ENCODE measurements at places on chromosomes 3 and 15. TPM values are rescaled to one million over a fixed set of nuclear protein-coding genes. Genes with fewer than 3 reads are reported as not detected.

DNA sequence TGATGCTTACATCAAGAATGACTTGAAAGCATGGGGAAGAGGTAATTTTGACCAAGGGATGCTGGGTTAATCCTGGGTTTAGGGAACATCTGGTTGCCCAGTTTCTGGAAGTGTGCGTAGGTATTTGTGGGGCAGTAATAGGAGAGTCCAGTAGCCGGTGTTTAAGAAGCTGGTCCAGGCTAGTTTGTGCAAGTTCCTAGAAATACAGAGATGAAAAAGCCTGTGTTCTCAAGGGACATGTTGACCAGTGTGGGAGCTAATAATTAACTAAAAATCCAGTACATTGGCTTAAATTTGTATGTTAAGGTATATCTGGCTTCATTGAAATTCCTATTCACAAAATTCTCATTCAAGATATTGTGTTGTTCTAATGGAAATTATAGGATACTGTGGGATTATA, 51.2 kb downstream of the UBE2E2 start:
- no peak overlapping the region for H3K27ac ChIP-seq
- no peaks in the 10 kb centered on the region for H3K36me3 ChIP-seq
- H3K27me3 ChIP-seq = no peaks in the 10 kb centered on the region
- no peak for DNase-seq

- H3K4me1 ChIP-seq = no peaks in the 10 kb centered on the region
- no peaks in the 10 kb centered on the region for H3K27me3 ChIP-seq
- H3K27ac ChIP-seq = no peak overlapping the region
- no peak for DNase-seq
Measured at GRCh38 chr15:98966091-98966787, 41.4 kb downstream of the PGPEP1L start.

DNA sequence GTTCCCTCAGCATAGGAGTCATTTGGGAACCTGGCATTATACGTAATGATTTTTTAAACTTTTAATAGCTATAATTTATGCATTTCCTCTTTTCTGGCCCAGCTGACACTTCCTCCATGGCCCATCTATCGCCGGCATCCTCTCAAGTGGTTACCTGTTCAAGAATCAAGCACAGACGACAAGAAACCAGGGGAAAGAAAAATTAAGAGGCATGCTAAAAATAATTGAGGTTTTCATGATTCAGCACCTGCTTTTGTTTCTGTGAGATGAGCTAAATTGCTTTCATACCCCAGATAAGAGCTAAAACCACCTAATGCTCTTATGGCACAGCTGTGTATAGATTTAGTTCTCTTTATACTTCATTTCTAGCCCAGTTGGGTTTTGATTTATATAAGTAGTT, 1.7 kb downstream of the SPCS1 start:
- H3K4me1 ChIP-seq = peaks cover 36% of the 10 kb centered on the region
- peak overlapping the region; percentile 21 for H3K27ac ChIP-seq
- DNase-seq = no peak
- no peaks in the 10 kb centered on the region for H3K27me3 ChIP-seq

GRCh38 chr3:48748754-48749153, 31.7 kb upstream of the IP6K2 start:
- DNase-seq = no peak
- H3K4me1 ChIP-seq = no peaks in the 10 kb centered on the region
- H3K27ac ChIP-seq = no peak overlapping the region
- H3K27me3 ChIP-seq = no peaks in the 10 kb centered on the region
- H3K36me3 ChIP-seq = peaks cover 5% of the 10 kb centered on the region
- H3K4me3 ChIP-seq = no peak overlapping the region

DNA sequence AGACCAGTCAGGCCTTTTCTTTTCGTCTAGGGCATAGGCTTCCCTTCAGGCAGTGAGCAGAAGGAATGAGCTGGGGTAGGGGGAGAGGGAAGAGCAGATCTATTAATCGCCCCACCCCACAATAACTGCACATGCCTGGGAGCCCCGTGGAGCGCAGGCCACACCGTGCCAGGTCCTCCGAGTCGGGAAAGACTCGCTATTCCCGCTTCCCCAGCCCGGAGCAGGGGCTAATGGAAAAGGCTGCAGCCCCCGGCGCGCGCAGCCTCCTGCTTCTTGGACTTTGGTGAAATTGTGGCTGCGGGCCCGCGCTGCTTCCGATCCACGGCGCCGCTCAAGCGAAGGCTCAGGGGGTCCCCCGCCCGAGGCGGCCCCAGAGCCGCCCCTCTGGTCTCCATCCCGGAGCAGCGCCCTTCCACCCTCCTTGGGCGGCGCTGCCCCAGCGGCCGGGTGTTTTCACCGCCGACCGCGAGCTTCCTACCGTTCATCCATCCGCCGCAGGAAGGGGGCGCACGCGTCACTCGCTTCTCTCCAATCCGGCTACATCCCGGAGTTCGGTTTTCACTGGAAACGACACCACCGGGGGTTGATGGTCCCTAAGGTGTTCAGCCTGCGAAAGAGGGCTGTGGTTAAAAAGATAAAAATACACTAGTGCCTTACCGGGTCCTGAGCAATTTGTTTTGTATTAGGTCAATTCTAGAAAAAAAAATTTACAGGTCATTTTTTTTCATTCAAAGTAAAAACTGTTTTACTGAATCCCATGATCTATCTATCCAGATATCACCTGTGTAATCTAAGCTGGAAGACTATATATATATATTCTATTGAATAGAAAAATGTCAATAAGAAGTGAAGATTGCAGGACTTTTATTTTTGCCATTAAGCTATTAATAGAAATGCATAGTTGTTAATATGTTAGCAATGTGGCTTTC, 4.4 kb upstream of the SYNM start:
- peak; percentile 43 for DNase-seq
- H3K4me3 ChIP-seq = no peak overlapping the region
- H3K4me1 ChIP-seq = peaks cover 6% of the 10 kb centered on the region
- no peaks in the 10 kb centered on the region for H3K36me3 ChIP-seq

GRCh38 chr3:126937533-126937932, 45.4 kb upstream of the PLXNA1 start:
- peak overlapping the region; percentile 14 for H3K27ac ChIP-seq
- no peak overlapping the region for H3K4me3 ChIP-seq
- no peaks in the 10 kb centered on the region for H3K36me3 ChIP-seq
- no peak for DNase-seq
- H3K27me3 ChIP-seq = no peaks in the 10 kb centered on the region
- H3K4me1 ChIP-seq = peaks cover 5% of the 10 kb centered on the region

- no peak overlapping the region for H3K4me3 ChIP-seq
- H3K27me3 ChIP-seq = peaks cover 2% of the 10 kb centered on the region
- no peak overlapping the region for H3K27ac ChIP-seq
Measured at GRCh38 chr15:32871883-32872282, 154.1 kb downstream of the GREM1 start.

- peaks cover 5% of the 10 kb centered on the region for H3K4me1 ChIP-seq
- peaks cover 84% of the 10 kb centered on the region for H3K27me3 ChIP-seq
- no peak for DNase-seq
- H3K36me3 ChIP-seq = peaks cover 1% of the 10 kb centered on the region
Measured at GRCh38 chr15:89370120-89370977, 35.7 kb upstream of the POLG start.

- no peak overlapping the region for H3K4me3 ChIP-seq
- DNase-seq = no peak
- H3K4me1 ChIP-seq = peaks cover 11% of the 10 kb centered on the region
- no peaks in the 10 kb centered on the region for H3K36me3 ChIP-seq
- H3K27me3 ChIP-seq = peaks cover 55% of the 10 kb centered on the region
Measured at GRCh38 chr3:171811913-171812335, 1.6 kb upstream of the PLD1 start.

DNA sequence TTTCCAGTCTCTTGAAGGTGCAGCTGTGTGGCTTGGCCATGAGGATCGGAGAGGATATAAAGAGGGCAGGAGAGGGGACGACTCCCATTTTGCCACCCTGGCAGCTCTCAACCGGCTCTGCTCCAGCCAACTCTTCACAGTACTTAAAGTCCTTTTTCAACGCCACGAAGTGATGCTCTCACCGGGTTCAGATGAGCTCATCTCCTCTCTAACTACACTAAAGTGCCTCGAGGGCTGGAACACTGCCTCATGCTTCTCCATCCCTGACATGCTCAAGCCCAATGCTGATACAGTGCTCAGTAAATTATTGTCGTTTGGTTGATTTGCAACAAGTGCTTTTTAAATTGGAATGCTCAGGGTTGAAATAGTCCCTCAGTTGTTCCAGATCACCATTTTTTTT, 97.8 kb downstream of the GTPBP8 start:
- no peaks in the 10 kb centered on the region for H3K27me3 ChIP-seq
- H3K36me3 ChIP-seq = no peaks in the 10 kb centered on the region

DNA sequence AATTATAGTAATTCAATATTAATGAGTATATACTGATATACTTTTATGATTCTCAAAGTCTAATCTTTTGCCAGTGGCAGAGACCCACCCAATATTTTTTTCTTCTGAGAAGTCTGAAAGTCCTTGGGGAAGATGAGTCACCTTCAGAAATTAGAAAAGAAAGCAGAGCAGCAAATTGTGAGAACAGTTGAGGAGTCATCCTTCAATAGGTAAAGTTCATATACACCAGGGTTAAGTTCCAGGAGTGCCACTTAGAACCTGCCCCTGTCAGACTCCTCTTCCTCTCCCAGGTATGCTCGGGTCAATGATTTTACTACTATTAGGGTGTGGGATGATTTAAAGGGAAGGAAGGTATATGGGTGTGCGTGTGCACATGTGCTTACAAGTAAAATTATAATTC, 7.1 kb downstream of the CLRN1 start:
- peaks cover 34% of the 10 kb centered on the region for H3K27me3 ChIP-seq
- DNase-seq = no peak
- no peak overlapping the region for H3K27ac ChIP-seq
- H3K4me3 ChIP-seq = no peak overlapping the region
- H3K4me1 ChIP-seq = no peaks in the 10 kb centered on the region
- H3K36me3 ChIP-seq = no peaks in the 10 kb centered on the region

- H3K4me3 ChIP-seq = no peak overlapping the region
- H3K36me3 ChIP-seq = peaks cover 8% of the 10 kb centered on the region
- no peaks in the 10 kb centered on the region for H3K4me1 ChIP-seq
- no peaks in the 10 kb centered on the region for H3K27me3 ChIP-seq
- H3K27ac ChIP-seq = no peak overlapping the region
Measured at GRCh38 chr15:42154212-42154941, 2.1 kb downstream of the PLA2G4F start.

GRCh38 chr15:90478846-90479481, 50.8 kb upstream of the CRTC3 start:
- H3K27me3 ChIP-seq = no peaks in the 10 kb centered on the region
- no peak for DNase-seq
- peak overlapping the region; percentile 9 for H3K27ac ChIP-seq
- H3K36me3 ChIP-seq = peaks cover 69% of the 10 kb centered on the region

DNA sequence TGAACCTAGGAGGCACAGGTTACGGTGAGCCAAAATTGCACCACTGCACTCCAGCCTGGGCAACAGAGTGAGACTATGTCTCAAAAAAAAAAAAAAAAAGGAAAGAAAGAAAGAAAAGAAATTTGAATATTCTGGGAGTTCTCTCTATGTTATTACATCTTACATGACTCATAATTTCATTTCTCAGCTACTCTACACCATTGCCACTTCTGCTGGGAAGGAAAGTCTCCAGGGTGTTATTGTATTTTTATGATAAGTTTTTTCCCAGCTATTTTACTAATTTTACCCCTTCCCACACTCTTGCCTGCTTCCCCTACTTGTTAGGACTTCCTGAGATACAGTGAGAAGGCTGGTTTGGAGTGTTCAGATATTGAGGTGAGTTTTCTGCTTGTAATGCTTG, 69.7 kb upstream of the UMPS start:
- H3K4me3 ChIP-seq = no peak overlapping the region
- DNase-seq = no peak
- no peaks in the 10 kb centered on the region for H3K4me1 ChIP-seq
- H3K36me3 ChIP-seq = no peaks in the 10 kb centered on the region
- no peak overlapping the region for H3K27ac ChIP-seq

DNA sequence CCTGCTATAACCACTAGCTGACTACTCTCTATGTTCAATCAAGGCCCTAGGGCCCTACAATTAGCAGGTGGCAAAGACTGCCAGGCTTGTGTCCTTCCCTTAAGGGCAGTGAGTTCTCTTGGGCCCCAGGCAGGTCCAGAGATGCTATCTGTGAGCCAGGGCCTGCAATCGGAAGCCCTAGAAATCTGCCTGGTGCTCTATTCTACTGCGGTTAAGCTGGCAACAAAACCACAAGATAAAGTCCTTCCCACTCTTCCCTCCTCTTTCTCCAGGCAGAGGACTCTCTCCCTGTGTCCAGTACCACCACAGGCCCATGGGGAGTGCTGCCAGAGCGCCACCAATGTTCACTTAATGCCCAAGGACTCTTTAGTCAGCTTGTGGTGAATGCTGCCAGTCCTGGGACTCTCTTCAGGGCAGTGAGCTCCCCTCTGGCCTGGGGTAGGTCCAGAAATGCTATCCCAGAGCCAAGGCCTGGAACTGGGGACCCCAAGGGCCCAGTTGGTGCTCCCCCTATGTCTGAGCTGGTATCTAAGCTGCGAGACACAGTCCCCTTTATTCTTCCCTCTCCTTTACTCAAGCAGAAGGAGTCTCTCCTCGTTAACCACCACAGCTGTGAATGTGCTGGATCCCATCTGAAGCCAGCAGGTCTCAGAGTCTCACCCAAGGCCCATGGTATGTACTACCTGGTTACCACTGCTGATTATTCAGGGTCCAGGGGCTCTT, 34.7 kb downstream of the XXYLT1 start:
- H3K36me3 ChIP-seq = no peaks in the 10 kb centered on the region
- H3K4me3 ChIP-seq = no peak overlapping the region
- DNase-seq = no peak
- peaks cover 9% of the 10 kb centered on the region for H3K4me1 ChIP-seq

DNA sequence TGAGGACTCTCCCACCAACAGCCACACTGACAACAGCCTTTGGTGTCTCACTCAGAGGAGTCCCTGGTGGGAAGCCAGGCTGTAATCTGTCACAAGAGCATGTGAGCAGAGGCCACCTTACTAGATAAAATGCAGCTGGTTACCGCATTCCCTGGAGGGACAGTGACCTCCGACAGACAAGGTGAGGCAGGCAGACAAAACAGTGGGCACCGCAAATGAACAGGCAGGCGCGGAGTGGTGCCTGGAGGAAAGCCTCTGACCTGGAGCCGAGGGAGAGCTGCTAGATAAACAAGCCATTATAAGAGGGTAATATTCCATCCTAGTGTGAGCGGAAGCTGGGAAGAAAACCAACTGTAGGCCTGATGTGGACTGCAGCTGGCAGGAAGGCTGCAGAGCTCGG, 736.4 kb downstream of the FHIT start:
- H3K27ac ChIP-seq = no peak overlapping the region
- H3K36me3 ChIP-seq = no peaks in the 10 kb centered on the region
- no peak for DNase-seq
- no peak overlapping the region for H3K4me3 ChIP-seq
- H3K4me1 ChIP-seq = no peaks in the 10 kb centered on the region

Gene MAPKAPK3
- total RNA-seq = 135 TPM

Gene PCOLCE2
- total RNA-seq = not detected

Gene MRPS11
- 57.9 TPM for total RNA-seq

Gene MIX23
- total RNA-seq = 29.4 TPM

Gene ALDH1L1
- total RNA-seq = not detected

Gene CPA3
- total RNA-seq = not detected

Measured in activated CD4-positive, alpha-beta T cell treated with anti-CD3 and anti-CD28 coated beads, Interleukin-2, amount 10 ng/mL, durations not matched to agents 7 days and 5 days (primary cell).